Aorta (tissue), 5 donors: ENCODE measurements at places on chromosomes 11 and 22. TPM values are rescaled to one million over a fixed set of nuclear protein-coding genes. Genes with fewer than 3 reads are reported as not detected.

SBF2 gene
- 76.8 TPM for total RNA-seq

CADM1 gene
- total RNA-seq = 7.6 TPM

ACR gene
- total RNA-seq = 1.8 TPM

CASP4 gene
- 103 TPM for total RNA-seq

RAG1 gene
- 0.65 TPM for total RNA-seq

C11orf71 gene
- total RNA-seq = 4.4 TPM

C22orf42 gene
- not detected for total RNA-seq

DNA sequence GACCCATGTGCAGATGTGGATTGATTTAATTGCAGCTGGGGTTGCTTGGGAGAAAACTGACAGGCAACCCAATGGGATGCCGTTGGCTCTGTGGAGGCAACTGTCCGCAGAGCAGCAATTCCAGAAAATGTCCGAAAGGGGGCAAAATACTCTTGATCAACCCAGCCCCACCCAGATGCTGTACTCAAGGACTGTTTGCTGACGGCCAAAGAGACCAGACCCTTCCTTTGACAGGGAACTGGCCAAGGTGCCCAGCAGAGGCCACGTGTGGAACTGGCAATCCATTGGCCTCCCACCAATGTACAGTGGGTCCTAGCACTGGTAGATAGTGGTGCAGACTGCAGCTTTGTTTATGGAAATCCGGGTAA lies 29.7 kb upstream of the KCNA4 start:
- H3K36me3 ChIP-seq = no peaks in the 10 kb centered on the region
- H3K27ac ChIP-seq = no peak overlapping the region
- H3K4me3 ChIP-seq = no peak overlapping the region
- no peak for DNase-seq
- no peaks in the 10 kb centered on the region for H3K27me3 ChIP-seq

GRCh38 chr11:41307296-41308080 lies 152.0 kb downstream of the LRRC4C start:
- no peaks in the 10 kb centered on the region for H3K36me3 ChIP-seq
- no peak for DNase-seq
- no peak overlapping the region for H3K4me3 ChIP-seq
- no peaks in the 10 kb centered on the region for H3K4me1 ChIP-seq
- H3K27me3 ChIP-seq = no peaks in the 10 kb centered on the region

- H3K36me3 ChIP-seq = no peaks in the 10 kb centered on the region
- DNase-seq = no peak
- H3K27ac ChIP-seq = no peak overlapping the region
- H3K4me1 ChIP-seq = no peaks in the 10 kb centered on the region
- no peak overlapping the region for H3K4me3 ChIP-seq
Observed at GRCh38 chr22:23842599-23842998, 3.8 kb upstream of the DERL3 start.

- no peak overlapping the region for H3K27ac ChIP-seq
- H3K27me3 ChIP-seq = no peaks in the 10 kb centered on the region
- H3K36me3 ChIP-seq = no peaks in the 10 kb centered on the region
Observed at GRCh38 chr11:108562746-108563581, 30.6 kb downstream of the EXPH5 start.

- H3K4me3 ChIP-seq = no peak overlapping the region
- DNase-seq = peak; percentile 88
- no peaks in the 10 kb centered on the region for H3K36me3 ChIP-seq
- peaks cover 9% of the 10 kb centered on the region for H3K4me1 ChIP-seq
- H3K27ac ChIP-seq = peak overlapping the region; percentile 81
- H3K27me3 ChIP-seq = no peaks in the 10 kb centered on the region
Observed at GRCh38 chr11:112784323-112785073, 176.7 kb upstream of the NCAM1 start.

DNA sequence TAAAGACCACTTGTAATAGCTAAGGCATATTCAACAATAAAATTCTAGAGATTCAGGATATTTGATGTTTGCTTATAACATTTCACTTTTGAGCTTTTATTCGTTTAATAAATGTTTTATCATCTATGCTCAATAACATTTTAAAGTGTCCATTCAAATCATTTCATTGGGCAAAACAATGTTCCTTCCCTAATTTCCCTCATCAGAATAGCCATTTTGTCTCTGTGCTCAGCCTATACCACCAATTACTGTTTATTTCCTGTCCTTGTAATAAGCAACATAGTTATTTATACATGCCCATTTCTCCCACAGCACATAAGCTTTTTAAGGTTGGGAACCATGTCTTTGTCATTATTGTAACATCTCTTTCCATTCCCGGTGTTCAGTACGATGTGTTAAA lies 1.3 kb upstream of the SC5D start:
- DNase-seq = no peak
- H3K36me3 ChIP-seq = no peaks in the 10 kb centered on the region
- no peak overlapping the region for H3K4me3 ChIP-seq
- no peak overlapping the region for H3K27ac ChIP-seq

DNA sequence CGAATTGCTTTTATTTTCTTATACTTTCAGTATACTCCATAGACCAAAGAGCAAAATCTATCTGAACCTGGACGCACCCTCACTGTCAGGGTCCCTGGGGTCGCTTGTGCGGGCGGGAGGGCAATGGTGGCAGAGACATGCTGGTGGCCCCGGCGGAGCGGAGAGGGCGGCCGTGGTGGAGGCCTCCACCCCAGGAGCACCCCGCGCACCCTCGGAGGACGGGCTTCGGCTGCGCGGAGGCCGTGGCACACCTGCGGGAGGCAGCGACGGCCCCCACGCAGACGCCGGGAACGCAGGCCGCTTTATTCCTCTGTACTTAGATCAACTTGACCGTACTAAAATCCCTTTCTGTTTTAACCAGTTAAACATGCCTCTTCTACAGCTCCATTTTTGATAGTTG lies 1077.4 kb downstream of the BRD1 start:
- DNase-seq = no peak
- H3K36me3 ChIP-seq = no peaks in the 10 kb centered on the region
- H3K27ac ChIP-seq = no peak overlapping the region
- no peaks in the 10 kb centered on the region for H3K27me3 ChIP-seq

- H3K4me3 ChIP-seq = no peak overlapping the region
- DNase-seq = peak; percentile 90
- H3K27ac ChIP-seq = peak overlapping the region; percentile 6
- H3K36me3 ChIP-seq = no peaks in the 10 kb centered on the region
Observed at GRCh38 chr11:3123305-3123704, 41.8 kb downstream of the OSBPL5 start.

GRCh38 chr22:38177926-38178604 lies 3.6 kb downstream of the PLA2G6 start:
- H3K27ac ChIP-seq = peak overlapping the region; percentile 63
- no peaks in the 10 kb centered on the region for H3K36me3 ChIP-seq
- no peak overlapping the region for H3K4me3 ChIP-seq
- no peaks in the 10 kb centered on the region for H3K27me3 ChIP-seq

- no peaks in the 10 kb centered on the region for H3K27me3 ChIP-seq
- no peaks in the 10 kb centered on the region for H3K4me1 ChIP-seq
- DNase-seq = no peak
- no peak overlapping the region for H3K4me3 ChIP-seq
- no peak overlapping the region for H3K27ac ChIP-seq
Observed at GRCh38 chr11:1600626-1601025, 2.5 kb upstream of the KRTAP5-2 start.

DNA sequence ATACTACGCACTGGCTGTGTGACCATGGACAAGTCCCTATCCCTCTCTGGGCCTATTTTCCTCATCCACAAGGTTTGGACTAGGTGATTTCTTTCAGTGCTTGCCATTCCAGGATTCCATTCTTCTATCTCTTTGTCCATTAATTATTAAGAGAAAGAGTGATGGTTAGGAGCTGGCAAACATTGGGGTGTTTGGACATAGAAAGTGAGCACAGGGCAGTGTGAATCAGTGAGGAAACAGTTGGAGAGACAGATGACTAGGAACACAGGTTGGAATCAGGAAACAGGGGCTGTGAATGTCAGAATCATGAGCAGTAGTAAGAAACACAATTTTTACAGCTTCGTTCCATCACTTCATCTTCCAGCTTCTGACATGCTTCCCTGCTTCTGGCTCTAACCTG lies 211.8 kb downstream of the INSC start:
- H3K27me3 ChIP-seq = no peaks in the 10 kb centered on the region
- no peak for DNase-seq
- H3K4me1 ChIP-seq = no peaks in the 10 kb centered on the region

GRCh38 chr11:61850687-61851086 lies 22.6 kb downstream of the FADS2 start:
- H3K36me3 ChIP-seq = peaks cover 2% of the 10 kb centered on the region
- no peaks in the 10 kb centered on the region for H3K4me1 ChIP-seq
- no peak overlapping the region for H3K27ac ChIP-seq
- no peak overlapping the region for H3K4me3 ChIP-seq

- no peak overlapping the region for H3K4me3 ChIP-seq
- H3K27me3 ChIP-seq = no peaks in the 10 kb centered on the region
- no peak overlapping the region for H3K27ac ChIP-seq
- peak; percentile 84 for DNase-seq
Observed at GRCh38 chr22:45235101-45235777, 5.5 kb downstream of the KIAA0930 start.

- H3K27me3 ChIP-seq = no peaks in the 10 kb centered on the region
- peaks cover 4% of the 10 kb centered on the region for H3K36me3 ChIP-seq
- no peak overlapping the region for H3K4me3 ChIP-seq
Observed at GRCh38 chr11:64619811-64620380, 28.9 kb downstream of the SLC22A12 start.

- DNase-seq = no peak
- H3K4me3 ChIP-seq = no peak overlapping the region
- no peaks in the 10 kb centered on the region for H3K36me3 ChIP-seq
Observed at GRCh38 chr11:105049481-105049880, 4.3 kb upstream of the CARD16 start.

- no peaks in the 10 kb centered on the region for H3K4me1 ChIP-seq
- no peak overlapping the region for H3K27ac ChIP-seq
- H3K36me3 ChIP-seq = no peaks in the 10 kb centered on the region
- no peaks in the 10 kb centered on the region for H3K27me3 ChIP-seq
Observed at GRCh38 chr11:132052904-132053303, 682.5 kb downstream of the NTM start.

DNA sequence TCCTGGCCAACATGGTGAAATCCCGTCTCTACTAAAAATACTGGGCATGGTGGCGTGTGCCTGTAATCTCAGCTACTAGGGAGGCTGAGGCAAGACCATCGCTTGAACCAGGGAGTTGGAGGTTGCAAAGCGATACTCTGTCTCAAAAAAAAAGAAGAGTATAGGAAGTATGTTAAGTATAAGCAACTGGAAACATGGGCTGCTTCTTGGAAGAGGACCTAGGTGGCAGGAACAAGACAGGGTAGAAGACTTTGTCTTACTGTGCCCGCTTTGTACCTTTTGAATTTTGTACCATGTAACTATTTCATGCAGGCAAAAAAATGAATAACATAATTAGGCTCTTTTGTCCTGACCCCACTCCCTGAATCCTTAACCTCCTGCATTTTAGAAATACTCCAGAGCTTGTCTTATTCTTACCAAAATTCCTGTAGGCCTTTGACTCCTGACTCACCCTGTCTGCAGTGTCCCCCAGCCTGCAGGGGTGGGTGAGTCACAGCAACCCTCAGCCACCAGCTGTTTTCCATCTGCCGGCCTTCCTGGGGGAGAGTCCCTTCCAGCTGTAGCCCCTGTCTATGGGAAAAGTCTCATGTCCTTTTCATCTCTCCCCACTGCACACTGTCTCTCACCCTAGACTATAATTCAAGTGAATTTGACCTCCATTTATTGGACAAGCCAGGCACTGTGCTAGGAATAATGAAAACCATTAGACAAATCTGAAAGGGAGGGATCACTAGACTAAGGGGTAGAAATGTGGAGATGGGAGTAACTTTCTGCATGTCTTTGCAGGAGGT lies 41.8 kb downstream of the TXN2 start:
- no peaks in the 10 kb centered on the region for H3K4me1 ChIP-seq
- H3K27ac ChIP-seq = no peak overlapping the region
- peak; percentile 79 for DNase-seq
- H3K27me3 ChIP-seq = no peaks in the 10 kb centered on the region

DNA sequence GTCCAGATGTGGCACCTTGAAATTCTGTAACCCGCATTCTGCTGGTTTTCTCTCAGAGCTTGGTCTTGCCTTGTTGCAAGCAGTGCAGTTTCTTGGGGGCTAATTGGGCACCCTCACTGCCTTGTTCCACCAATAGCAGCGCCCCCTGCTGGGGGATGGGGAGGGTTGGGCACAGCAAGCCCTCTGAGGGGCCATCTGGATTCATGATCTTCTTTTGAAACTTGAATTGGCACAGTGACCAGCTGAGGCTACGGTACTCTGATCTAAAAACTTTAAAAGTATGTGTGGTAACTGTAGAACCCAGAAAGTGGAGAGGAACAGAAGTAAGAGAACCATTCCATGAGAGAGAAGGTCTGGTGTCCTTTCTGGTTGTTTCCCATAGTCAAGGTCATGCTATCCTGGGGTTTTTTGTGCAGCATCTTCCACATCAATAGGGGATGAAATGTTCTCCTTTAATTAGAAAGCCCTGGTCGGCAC lies 64.2 kb downstream of the MED15 start:
- H3K27me3 ChIP-seq = no peaks in the 10 kb centered on the region
- H3K4me1 ChIP-seq = no peaks in the 10 kb centered on the region
- H3K27ac ChIP-seq = no peak overlapping the region
- DNase-seq = no peak

DNA sequence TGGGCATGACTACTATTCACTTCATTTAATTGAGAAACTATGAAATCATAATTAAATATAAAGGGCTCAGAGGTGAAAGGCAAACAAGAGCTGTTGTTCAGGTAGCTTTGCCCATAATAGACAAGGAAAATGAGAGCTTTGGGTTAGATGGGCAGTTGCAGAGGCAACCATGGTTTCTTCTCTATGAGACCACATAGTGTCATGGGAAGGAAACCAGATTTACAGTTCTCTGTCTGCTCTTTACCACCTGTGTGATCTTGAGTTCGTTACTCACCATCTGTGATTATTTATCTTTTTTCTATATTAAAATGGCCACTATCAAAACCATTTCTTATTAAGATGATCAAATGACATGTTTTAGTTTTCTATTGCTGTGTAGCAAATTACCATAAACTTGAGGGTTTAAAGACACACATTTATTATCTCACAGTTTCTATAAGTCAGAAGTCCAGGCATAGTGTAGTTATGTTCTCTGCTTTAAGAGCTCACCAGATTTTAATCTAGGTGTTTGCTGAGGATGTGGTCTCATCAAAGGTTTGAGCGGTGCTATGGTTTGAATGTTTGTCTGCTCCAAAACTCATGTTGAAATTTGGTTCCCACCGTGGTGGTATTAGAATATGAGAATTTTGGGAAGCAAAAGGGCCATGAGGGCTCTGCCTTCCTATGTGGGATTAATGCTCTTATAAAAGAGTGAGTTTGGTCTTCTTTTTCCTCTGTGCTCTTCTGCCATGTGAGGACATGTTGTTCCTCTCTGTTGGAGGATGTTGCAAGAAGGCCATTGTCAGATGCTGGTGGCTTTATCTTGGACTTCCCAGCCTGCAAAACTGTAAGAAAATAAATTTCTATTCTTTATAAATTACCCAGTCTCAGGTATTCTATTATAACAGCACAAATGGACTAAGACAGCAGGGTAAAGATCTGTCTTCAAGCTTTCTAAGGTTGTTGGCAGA lies 38.2 kb downstream of the OR2AG2 start:
- no peak for DNase-seq
- no peaks in the 10 kb centered on the region for H3K4me1 ChIP-seq
- H3K27ac ChIP-seq = no peak overlapping the region
- no peaks in the 10 kb centered on the region for H3K27me3 ChIP-seq

GRCh38 chr11:21653951-21654421 lies 538.9 kb upstream of the ANO5 start:
- no peak overlapping the region for H3K27ac ChIP-seq
- no peaks in the 10 kb centered on the region for H3K36me3 ChIP-seq
- DNase-seq = no peak
- H3K4me3 ChIP-seq = no peak overlapping the region
- H3K27me3 ChIP-seq = no peaks in the 10 kb centered on the region

- no peak overlapping the region for H3K27ac ChIP-seq
- H3K27me3 ChIP-seq = no peaks in the 10 kb centered on the region
- no peaks in the 10 kb centered on the region for H3K4me1 ChIP-seq
- DNase-seq = no peak
Observed at GRCh38 chr11:121476379-121477032, 23.7 kb upstream of the SORL1-AS1 start.
